ENCODE measurements at places on chromosomes 3 and 15. TPM values are rescaled to one million over a fixed set of nuclear protein-coding genes. Genes with fewer than 3 reads are reported as not detected.

ZIC4 gene
- 3.5 TPM for polyA plus RNA-seq

GOLGA6B gene
- polyA plus RNA-seq: not detected

MORC1 gene
- polyA plus RNA-seq: not detected

PSMD6 gene
- polyA plus RNA-seq: 82.4 TPM

C3orf52 gene
- 3.6 TPM for polyA plus RNA-seq

PPP1R14D gene
- polyA plus RNA-seq: not detected

All from muscle of arm (tissue), 14 donors.